ENCODE measurements at places on chromosomes 1 and 21. TPM values are rescaled to one million over a fixed set of nuclear protein-coding genes. Genes with fewer than 3 reads are reported as not detected.

GBP7 gene
- total RNA-seq, result 38.1 TPM

TRIM63 gene
- total RNA-seq, result 3.5 TPM

DNA sequence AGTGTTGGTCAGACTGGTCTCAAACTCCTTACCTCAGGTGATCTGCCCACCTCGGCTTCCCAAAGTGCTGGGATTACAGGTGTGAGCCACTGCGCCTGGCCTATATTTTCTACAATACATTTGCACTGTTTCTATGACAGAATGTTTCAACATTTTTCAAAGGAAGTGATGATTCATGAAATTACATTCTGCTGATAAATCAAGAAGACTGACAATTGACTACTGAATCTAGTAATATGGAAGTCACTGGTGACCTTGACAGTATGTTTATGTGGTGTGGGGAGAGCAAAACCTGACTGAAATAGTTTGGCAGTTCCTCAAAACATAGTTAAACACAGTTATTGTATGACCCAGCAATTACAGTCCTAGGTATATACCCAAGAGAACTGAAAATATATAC lies 18.1 kb downstream of the LRIF1 start:
- H3K4me1 ChIP-seq, result no peaks in the 10 kb centered on the region
- H3K27ac ChIP-seq, result no peak overlapping the region
- DNase-seq, result no peak
- no peaks in the 10 kb centered on the region for H3K27me3 ChIP-seq
- H3K36me3 ChIP-seq, result peaks cover 8% of the 10 kb centered on the region

DNA sequence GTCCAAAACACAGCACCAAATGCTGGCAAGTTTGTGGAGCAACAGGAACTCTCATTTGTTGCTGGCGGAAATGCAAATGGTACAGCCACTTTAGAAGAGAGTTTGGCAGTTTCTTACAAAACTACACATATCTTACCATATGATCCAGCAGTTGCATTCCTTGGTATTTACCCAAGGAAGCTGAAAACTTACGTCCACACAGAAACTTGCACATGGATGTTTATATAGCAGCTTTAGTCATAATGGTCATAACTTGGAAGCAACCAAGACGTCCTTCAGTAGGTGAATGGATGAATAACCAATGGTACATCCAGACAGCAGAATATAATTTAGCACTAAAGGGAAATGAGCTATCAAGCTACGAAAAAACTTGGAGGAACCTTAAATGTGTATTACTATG lies 66.4 kb downstream of the MARK1 start:
- no peaks in the 10 kb centered on the region for H3K27me3 ChIP-seq
- H3K36me3 ChIP-seq, result no peaks in the 10 kb centered on the region
- H3K4me1 ChIP-seq, result no peaks in the 10 kb centered on the region
- no peak overlapping the region for H3K27ac ChIP-seq
- DNase-seq, result no peak

GRCh38 chr1:33985656-33986055 lies 121.8 kb downstream of the HMGB4 start:
- H3K4me3 ChIP-seq, result no peak overlapping the region
- no peaks in the 10 kb centered on the region for H3K4me1 ChIP-seq
- H3K27ac ChIP-seq, result no peak overlapping the region
- no peaks in the 10 kb centered on the region for H3K27me3 ChIP-seq

GRCh38 chr1:29626066-29626465 lies 389.7 kb downstream of the PTPRU start:
- no peak for DNase-seq
- no peaks in the 10 kb centered on the region for H3K4me1 ChIP-seq
- H3K36me3 ChIP-seq, result no peaks in the 10 kb centered on the region
- H3K4me3 ChIP-seq, result no peak overlapping the region
- no peak overlapping the region for H3K27ac ChIP-seq

All from right lobe of liver (tissue), 6 donors.